ENCODE measurements at places on chromosomes 12 and 14. TPM values are rescaled to one million over a fixed set of nuclear protein-coding genes. Genes with fewer than 3 reads are reported as not detected.

GRCh38 chr14:89616852-89617341, 199.9 kb upstream of the FOXN3 start:
- DNase-seq, result no peak

DNA sequence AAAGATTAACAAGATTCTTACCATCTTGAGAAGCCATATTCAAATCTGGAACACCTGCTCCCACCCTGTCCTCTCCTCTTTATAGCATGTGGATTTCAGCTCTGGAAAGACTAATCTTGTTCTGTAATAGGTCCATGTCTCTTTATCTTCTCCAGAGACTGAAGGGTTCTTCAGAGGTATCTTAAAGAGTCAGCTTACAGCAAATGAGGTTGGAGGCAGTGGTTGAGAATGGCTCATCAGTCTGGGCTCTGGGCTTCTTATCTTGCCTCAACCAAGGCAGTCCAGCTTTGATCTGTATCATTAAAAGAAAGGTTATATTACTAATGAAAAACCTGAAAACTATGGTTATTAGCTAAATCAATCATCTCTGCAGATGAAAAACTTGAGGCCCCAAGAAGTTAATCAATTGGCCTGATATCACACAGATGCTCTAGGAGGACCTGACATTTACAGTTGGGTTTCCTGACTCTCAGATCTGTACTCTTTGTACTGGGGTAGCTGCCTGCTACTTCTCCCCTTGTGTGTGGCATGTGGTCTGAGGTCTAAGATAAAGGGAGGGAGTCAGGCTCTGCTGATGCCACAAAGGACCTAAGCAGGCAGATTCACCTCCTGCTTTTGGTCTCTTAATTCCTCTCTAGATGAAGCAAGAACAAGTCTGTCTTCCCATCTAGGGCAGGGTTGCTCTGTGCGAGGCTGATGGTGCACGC, 1.7 kb upstream of the AKAP6 start:
- no peak for DNase-seq

DNA sequence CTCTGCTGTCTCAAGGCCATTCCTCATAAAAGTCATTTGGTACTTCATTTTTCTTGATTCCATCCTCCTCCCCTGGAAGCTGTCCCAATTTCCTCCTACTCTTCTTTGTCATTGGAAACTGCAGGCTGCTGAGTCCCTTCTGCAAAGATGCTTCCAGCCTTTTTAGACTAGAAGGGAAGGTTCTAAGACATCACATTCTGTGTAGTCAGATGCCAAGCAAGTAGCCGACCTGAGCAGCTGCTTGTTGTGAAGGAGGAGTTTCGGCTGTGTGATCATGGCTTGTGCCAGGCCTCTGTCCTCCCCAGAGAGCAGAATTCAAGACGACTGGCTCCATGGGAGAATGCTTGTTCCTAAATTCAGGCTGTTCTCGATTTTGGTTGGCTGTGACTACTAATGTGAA, 8.7 kb downstream of the RFC5 start:
- DNase-seq, result no peak

Gene POLE
- 22.8 TPM for total RNA-seq

Gene CPNE8
- 4.6 TPM for total RNA-seq

Data from heart right ventricle (tissue), 16 donors.